ENCODE measurements at places on chromosomes 11 and 22.

DNA sequence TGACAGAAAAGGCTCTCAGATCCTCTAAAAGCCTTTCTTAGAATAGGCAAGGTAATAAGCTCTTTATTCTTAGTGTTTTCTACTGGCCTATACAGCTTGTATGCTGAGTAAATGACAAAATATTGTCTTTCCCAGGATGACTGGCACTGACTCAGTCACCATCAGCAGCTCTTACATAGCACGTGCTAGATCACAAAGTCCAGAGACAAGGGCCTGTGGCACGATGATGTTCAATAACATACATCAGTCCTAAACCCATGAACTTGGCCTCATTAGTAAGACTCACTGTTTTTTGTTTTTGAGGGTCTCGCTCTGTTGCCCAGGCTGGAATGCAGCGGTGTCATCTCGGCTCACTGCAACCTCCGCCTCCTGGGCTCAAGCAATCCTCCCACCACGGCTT is 42.7 kb downstream of the CELF1 start:
- DNase-seq = no peak

- no peak for DNase-seq
These were observed 385.9 kb upstream of the ANO5 start for GRCh38 chr11:21806947-21807346.

- DNase-seq = no peak
These were observed 65.5 kb upstream of the THY1 start for GRCh38 chr11:119488256-119488995.

DNA sequence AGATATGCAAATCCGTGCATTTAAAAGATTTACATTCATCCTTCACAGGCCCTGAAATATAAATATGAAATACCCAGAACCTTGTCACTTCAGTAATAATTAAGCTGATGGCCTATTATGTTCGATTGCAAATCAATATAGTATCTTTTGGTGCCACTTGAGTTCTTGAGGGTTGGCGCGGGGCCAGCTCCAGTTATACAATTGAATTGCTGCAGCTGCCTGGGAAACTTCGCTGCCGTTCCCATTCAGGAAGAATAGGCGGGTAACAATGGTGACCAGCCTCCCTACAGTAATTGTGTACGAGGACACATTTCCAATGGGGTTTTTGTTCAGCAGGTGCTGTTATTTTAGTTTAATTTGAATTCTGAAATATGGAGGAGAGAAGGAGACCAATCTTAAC is 451.2 kb downstream of the INSC start:
- DNase-seq = no peak

- DNase-seq = no peak
These were observed 3.5 kb downstream of the ZDHHC24 start for GRCh38 chr11:66542362-66542761.

DNA sequence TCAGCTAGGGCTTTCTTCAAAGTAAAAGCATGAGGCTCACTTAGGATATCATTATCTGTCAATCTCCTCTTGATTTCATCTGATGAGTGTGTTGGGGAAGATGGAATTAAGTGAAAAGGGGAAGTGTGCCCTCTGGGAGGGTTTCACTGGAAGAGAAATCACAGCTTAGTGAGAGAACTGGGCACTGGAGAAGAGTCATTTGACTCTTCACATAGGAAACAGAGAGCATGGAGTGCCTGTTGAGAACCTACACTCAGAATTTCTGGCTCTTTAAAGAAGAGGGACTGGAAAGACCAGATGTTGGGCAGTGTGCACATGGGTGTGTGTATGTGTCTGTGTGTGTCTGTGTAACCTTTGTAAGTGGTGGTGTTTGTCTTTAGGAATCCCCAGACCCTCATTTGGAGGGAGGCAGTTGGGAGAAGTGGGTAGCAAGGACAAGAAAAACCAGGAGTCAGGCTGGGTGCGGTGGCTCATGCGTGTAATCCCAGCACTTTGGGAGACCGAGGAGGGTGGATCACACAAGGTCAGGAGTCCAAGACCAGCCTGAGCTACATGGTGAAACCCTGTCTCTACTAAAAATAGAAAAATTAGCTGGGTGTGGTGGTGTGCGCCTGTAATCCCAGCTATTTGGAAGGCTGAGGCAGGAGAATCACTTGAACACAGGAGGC is 10.0 kb downstream of the STX3 start:
- DNase-seq = no peak

Measured in activated CD4-positive, alpha-beta T cell treated with anti-CD3 and anti-CD28 coated beads for 24 hours (primary cell).